ENCODE measurements at places on chromosomes 1 and 21.

DNA sequence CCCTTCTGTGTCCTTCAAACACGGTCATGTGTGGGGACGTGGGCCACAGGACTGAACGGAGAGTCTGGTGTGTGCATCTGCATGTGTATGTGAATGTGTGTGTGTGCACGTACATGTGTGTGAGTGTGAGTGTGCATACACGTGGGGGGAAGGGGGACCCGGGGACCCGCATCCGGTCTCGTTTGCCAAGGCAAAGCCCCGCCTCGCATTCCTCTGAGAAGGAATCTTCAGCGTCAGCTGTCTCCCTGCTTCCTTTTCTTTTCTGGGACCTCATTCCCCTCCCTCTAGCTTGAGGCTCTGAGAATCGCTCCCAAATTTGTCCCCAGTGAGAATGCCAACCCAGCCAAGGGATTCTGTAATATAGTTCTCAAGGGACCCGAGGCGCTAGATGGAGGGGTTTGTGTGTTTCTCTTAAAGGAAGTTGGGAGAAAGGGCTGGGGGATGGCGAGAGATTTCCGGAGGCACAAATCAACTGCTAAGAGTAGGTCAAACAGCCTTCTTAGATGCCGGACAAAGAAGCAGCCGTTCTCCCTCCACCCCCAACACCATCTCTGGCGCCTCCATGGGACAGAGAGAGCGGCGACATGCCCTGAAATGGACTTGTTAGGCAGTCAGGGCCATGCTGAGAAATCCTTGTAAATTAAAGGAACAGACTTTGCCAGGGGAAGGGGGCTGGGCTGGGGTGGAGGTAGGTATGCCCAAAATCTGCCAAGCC, 6.6 kb downstream of the IFFO2 start:
- DNase-seq = no peak

DNA sequence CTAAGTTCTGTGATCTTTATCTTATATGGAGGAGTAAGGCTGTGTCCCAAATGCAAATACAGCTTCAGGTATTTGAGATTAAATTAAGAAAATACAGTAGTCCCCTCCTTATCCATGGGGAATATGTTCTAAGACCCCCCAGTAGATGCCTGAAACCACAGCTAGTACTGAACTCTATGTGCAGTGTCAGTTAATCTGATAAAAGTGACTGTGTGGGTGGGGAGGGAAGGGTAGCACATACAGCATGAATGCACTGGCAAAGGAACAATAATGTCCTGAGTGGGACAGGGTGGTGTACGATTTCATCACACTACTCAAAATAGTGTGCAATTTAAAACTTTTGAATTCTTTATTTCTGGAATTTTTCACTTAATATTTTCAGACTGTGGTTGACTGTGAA, 83.1 kb downstream of the HS2ST1 start:
- no peak for DNase-seq

GRCh38 chr1:206554211-206554610, 46.9 kb downstream of the RASSF5 start:
- no peak for DNase-seq

GRCh38 chr21:19900149-19900548, 1098.1 kb upstream of the NCAM2 start:
- DNase-seq = no peak

GRCh38 chr21:36966821-36967768, 626 bp upstream of the HLCS start:
- no peak for DNase-seq

DNA sequence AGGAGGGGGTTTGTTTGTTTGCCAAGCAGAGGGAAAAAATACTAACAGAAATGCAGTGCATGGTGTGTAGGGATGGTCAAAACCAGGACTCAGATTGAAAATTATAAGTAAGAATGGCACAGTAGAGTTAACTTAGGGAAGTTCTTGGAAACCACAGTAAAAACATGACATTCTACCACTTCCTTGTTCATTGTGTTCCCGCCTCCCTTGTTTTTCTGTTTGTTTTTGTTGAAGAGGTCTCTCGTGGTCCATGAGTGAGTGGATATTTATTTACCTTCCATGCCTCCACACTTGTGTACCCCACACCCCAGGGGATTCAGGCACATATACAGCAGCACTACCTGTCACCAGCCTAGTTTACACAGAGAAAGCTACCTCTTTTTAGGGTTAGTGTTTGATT, 69.6 kb downstream of the OLFML2B start:
- DNase-seq = no peak

DNA sequence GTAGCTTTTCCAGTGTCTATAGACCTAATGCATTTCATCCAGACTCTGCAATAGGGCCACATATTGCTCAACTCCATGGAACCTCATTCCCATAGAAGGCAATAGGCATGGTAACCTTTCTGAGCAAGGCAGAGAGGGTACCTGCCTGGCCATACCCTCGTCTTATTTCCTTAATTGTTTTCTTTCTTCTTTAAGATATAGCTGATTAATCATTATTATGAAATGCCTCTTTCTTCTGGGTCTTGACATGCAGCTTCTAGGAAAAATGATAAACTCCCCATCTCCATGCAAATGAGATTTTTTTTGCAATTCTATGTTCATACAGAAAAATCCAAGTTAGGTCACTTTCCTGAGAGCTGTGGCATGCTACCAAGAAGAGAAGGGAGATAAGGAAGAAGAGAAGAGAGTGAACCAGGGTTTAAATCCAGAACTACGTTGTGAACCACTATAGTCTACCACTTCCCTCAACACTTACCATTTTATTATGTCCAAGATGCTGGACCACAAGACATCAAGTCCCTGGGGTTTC, 33.0 kb upstream of the IL20 start:
- DNase-seq = no peak

- DNase-seq = no peak
Measured at GRCh38 chr1:40876436-40876761, 14.2 kb upstream of the CITED4 start.

GRCh38 chr1:49197081-49197480, 420.4 kb upstream of the BEND5 start:
- no peak for DNase-seq

- no peak for DNase-seq
Measured at GRCh38 chr1:180092931-180093650, 61.6 kb upstream of the QSOX1 start.

GRCh38 chr21:46633566-46633965, 1.9 kb upstream of the PRMT2 start:
- no peak for DNase-seq

DNA sequence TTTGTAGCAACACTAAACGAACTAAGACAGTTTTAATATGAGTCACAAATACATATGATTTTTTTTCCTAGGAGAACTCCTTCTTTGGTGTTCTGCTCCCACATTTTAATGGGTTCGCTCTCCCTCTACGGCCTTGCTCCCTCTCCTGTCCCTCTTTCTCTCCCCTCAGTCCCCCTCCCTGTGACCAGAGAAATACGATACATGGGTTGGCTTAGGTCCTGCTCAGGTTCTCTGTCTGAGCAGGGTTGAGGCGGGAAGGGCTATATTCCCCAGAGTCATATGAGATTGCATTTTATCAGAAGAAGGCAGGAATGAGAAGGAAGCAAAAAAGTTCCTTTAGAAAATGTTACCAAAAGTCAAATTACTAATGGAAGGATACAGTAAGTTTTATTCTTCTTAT, 44.6 kb downstream of the UBE2U start:
- DNase-seq = no peak

DNA sequence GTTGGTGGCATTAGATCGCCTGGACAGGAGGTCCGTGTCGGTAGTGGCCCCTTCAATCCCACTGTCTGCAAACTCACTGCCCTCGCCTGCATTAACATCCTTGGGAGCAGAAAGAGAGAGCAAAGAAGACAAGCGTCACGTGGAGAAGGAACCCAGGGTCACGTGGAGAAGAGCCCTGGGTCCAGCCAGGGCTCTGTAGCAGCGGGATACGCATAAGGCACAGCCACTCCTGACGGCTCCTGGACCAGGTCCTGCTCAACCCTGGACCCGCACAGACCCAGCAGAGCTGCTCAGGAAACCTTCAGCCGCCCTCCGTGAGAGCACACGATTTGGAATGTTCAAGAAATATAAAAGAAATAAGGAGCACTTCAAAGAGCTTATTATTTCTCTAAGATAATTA, 92.0 kb downstream of the TIAM1 start:
- DNase-seq = no peak

DNA sequence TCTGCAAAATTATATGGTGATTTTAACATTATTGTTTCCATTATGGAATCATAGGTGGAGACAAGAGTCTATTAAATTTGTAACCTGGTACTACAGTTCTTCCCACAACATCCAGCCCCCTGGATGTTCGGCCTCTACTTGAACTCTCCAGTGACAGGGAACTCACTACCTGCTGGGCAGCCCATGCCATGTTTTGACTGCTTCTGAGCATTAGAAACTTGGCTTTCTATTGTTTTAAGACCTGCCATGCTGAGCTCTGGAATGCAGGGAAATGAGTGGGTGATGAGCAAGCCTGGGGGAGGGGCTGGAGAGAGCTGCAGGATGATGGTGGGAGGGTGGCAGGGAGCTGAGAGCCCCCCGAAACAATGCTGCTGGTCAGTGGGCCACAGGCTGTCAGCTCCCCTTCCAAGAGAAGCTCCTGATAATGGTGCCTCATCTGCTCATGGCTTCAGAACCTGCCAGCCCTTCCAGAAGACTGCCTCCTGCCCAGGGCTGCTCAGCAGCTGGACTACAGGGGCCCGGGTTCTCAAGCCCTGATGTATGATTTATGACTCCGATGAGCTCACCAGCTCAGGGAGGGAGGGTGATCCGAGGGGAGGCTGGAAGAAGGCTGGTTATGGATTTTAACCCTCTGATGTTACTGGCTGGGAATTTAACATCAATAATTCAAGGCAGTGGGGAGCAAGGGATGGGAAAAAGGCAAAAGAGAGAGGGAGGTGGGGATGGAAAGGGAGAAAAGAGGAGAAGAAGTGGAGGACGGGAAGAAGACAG, 205.0 kb downstream of the HIVEP3 start:
- no peak for DNase-seq

DNA sequence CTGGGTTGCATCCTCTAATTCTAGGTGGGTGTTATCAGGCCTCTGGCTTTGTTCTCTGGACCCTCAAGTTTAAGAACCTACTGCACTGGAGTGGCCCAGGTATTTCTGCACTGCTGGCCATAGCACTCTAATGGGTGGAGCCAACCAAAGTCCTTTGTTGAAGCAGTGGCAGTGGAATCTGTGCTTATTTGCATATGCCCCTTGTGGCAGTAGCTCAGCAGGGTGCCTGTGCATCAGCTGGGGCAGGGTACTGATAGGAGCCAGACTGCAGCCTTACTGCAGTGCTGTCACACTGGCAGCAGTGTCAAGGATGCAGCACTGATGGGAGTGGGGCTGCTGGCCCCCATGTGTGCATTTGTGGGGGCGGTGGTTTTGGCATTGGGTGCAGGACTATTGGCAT, 660.6 kb downstream of the LRRIQ3 start:
- DNase-seq = no peak

- DNase-seq = no peak
Measured at GRCh38 chr1:165355977-165356811, at the start of gene LMX1A. TSS of gene LMX1A (minus strand) at chr1:165356715. CDS start at chr1:165355559, 1,156 bp downstream.
